Hematopoietic multipotent progenitor cell (in vitro differentiated cells): ENCODE measurements at places on chromosomes 7 and 10. TPM values are rescaled to one million over a fixed set of nuclear protein-coding genes. Genes with fewer than 3 reads are reported as not detected.

AASS gene
- 17.2 TPM for total RNA-seq

NPFFR1 gene
- total RNA-seq, result under 0.01 TPM

SUN3 gene
- total RNA-seq, result not detected

PRKG1 gene
- 67.3 TPM for total RNA-seq

IL6 gene
- under 0.01 TPM for total RNA-seq

CCZ1B gene
- 15.1 TPM for total RNA-seq

TMEM176A gene
- total RNA-seq, result 2.4 TPM

IQUB gene
- total RNA-seq, result under 0.01 TPM

FAM180A gene
- not detected for total RNA-seq

AIFM2 gene
- total RNA-seq, result 1.1 TPM

SFRP4 gene
- 0.27 TPM for total RNA-seq

MAP3K8 gene
- 10.2 TPM for total RNA-seq
